ENCODE measurements at places on chromosomes 6 and 20.

DNA sequence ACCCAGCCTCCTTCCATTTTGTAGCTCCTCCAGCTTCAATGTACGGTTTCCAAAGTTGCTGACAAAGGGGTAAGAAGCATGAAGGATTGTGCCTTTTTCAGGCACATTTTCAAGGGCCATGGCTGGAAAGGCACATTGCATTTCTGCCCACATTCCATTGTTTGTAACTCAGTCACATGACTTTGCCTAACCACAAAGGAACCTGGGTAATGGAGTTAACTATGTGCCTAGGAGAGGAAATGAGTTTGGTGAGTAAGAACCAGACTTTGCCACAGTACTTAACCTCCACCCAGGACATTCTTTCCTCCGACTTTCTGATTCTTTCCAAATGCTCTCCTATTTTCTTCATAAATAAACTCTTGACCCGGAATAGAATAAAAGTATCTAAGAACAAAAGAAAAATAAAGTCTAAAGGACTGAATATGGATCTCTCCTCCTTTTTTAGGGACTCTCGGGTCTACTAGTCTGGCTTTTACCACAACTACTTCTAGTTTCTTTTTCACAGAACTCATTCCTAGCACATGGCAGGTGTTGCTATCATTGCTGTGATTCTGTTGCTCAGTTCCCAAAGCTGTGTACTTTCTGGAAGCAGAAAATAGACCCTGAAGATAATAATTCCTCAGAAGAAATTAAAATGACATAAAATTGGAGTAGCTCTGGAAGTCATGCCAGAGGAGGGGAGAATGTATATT lies 81.5 kb upstream of the ISM1 start:
- DNase-seq: peak; percentile 3

DNA sequence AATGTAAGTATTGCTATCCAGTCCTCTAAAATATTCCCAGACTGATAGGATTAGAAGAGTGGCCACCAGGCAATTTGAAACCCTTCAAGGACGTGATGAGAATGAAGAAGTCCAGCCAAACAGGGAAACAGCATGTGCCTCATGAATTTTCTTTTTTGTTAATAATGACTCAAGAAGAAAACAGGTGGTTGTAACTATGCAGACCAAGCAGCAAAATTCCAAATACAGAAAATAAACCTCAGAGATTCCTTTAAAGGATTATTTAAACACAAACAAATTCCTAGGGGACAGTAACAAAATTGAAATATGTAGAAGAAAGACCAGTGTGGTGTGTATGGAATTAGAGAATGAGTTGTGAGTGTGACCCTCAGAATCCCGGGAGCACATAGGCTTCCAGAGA lies 239.2 kb downstream of the KCNQ5 start:
- no peak for DNase-seq

DNA sequence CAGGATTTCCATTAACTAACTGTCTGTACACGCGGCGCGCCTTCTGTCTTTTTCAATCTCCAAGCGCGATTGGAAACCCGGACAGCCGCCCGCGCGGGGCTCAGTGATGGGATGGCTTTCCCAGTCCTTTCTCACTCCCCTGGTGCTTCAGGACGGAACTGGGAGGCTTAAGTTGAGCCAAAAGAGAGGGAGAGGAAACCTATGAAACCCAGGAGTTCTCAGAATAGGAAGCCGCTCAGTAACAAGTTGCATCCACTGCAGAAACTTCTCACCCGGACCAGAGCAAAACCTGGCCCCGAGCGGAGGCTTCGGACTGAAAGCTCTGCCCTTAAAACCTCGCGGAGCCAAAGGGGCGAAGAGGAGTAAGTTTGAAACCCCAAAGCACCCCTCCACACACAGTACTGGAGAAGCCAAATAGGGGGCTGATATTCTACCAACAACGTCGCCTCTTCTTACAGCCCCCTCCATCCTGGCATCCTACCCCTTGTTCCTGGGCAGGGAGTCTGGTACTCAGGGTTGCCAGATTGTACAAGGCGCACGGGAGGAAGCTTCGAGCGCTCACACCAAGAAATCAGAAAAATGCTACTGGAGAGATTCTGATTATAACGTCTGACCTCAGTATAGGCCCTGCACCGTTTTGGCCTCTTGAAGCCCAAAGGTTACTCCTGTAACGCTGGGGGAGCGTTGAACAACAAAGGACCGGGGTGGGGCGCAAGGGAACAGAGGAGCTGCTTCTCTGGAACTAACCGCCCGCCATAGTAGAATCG lies 906 bp upstream of the COL12A1 start:
- DNase-seq: peak; percentile 20

DNA sequence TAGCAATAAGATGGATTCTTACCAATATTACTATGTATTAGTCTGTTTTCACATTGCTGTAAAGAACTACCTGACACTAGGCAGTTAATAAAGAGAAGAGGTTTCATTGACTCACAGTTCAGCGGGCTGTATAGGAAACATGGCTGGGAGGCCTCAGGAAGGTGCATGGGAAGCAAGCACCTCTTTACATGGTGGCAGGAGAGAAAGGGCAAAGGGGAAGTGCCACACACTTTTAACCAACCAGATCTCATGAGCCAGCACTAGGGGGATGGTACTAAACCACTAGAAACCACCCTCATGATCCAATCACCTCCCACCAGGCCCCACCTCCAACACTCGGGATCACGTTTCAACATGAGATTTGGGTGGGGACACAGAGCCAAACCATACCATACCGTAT lies 40.7 kb upstream of the CCDC167 start:
- DNase-seq: no peak

- DNase-seq: peak; percentile 51
These were observed 89.2 kb upstream of the ARID1B start for GRCh38 chr6:156687789-156688619.

- no peak for DNase-seq
These were observed 92.9 kb upstream of the BHLHE23 start for GRCh38 chr20:63099456-63100173.

GRCh38 chr6:128135325-128135724 lies 234.5 kb upstream of the THEMIS start:
- DNase-seq: no peak

- peak; percentile 12 for DNase-seq
These were observed 48.3 kb upstream of the KIF16B start for GRCh38 chr20:16621435-16622141.

- DNase-seq: peak; percentile 33
These were observed 117.4 kb downstream of the ZFAND3 start for GRCh38 chr6:37936906-37937305.
